ENCODE measurements at places on chromosomes 12 and 14.

DNA sequence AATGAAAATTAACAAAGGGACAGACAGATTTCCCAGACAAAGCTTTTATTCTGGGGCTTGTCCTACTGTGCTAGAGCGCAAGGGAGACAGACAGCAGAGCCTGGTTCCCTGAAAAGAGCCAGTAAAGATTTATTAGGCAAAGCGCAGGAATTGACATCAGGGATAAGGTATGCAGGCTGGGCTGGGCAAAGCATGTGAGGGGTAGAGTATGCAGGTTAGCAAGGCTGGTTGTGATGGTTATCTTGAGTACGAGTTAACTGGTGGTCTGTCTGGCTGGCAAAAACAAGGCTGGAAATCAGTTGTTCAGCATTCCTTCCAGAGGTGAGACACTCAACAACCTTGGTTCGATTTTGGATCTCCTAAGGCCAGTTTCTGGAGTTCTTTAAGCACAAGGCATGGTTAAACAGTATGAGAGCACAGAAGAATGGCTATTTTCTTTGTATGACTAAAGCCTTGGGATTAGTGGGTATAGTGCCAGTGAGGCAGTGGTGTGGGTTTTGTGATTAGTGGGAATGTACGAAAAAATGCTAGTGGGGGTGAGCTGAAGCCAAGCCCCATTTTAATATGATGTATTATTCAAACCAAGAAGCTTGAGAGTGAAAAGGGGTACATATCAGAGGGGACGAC is 30.9 kb downstream of the BTBD7 start:
- DNase-seq = no peak
- no peak overlapping the region for H3K27ac ChIP-seq
- H3K4me1 ChIP-seq = no peaks in the 10 kb centered on the region
- H3K27me3 ChIP-seq = no peaks in the 10 kb centered on the region
- H3K4me3 ChIP-seq = no peak overlapping the region

DNA sequence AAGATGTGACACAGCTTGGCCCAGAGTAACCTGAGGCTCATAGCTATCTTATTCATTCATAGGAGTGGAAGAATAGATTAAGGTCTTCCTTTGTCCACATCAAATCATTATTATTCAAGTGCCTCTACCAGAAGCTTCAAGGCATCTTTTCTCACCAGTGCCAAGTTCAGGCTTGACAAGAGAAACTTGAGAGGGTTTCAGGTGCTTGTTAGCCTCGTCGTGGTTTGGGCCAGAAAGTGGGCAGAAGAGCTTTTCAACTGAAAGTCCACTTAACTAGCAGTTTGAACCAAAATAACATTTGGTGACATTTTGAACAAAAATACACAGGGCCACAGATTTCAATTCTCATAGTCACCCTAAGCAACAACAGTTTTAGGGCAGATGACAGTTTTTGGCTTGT is 1184.2 kb downstream of the FLRT2 start:
- H3K4me3 ChIP-seq = no peak overlapping the region
- no peak for DNase-seq
- no peak overlapping the region for H3K27ac ChIP-seq

DNA sequence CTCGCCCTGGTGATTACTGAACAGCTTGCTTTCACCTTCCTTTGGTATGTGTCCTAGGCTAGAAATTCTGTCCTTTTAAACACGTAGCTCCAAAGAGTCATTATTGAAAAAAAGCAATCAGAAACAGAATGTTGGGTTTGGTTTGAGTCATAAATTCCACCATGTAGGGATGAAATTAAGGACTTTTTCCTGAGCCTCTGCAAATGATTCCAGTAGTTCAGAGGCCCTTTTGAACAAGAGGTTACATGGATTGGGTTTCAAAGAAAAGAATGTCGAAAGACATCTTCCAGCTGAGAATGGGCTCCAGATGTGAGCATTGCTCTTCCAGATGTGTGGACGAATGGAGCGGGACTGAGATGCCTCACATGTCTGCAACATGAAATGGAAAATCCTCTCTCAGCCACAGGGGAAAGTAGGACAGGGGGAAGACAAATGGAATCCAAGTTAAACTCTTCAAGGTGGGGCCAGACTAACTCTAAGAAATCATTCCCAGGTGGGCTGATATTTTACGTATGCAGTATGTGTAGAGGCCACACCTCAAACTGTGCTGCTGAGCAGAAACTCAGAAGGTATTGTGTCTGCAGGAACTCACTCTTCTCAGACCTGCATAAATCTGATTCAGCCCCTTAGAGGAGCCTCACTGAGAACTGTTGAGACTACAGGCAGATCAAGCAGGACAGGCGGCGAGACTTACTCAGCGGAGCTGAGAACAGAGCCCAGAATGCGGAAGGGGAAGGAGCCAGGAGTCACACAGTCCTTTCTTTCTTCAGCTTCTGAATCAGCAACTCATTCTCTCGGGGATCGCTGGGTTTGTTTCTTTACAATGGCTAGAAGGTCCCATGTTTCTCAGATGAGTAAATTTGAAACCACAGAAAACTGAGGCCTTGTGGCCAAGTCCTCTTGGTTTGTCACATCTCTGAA is 23.3 kb upstream of the EMP1 start:
- no peaks in the 10 kb centered on the region for H3K27me3 ChIP-seq
- no peaks in the 10 kb centered on the region for H3K36me3 ChIP-seq
- H3K4me3 ChIP-seq = no peak overlapping the region
- DNase-seq = peak; percentile 67
- peak overlapping the region; percentile 70 for H3K27ac ChIP-seq

- no peak overlapping the region for H3K4me3 ChIP-seq
- DNase-seq = no peak
- no peak overlapping the region for H3K27ac ChIP-seq
- no peaks in the 10 kb centered on the region for H3K27me3 ChIP-seq
- H3K36me3 ChIP-seq = no peaks in the 10 kb centered on the region
Measured at GRCh38 chr14:27553790-27554189, 956.0 kb upstream of the NOVA1 start.

- no peaks in the 10 kb centered on the region for H3K27me3 ChIP-seq
- H3K27ac ChIP-seq = peak overlapping the region; percentile 62
- no peaks in the 10 kb centered on the region for H3K4me1 ChIP-seq
- peak overlapping the region; percentile 9 for H3K4me3 ChIP-seq
Measured at GRCh38 chr14:100165831-100166440, 6.5 kb upstream of the DEGS2 start.

- no peaks in the 10 kb centered on the region for H3K27me3 ChIP-seq
- no peak overlapping the region for H3K27ac ChIP-seq
- no peaks in the 10 kb centered on the region for H3K36me3 ChIP-seq
- no peaks in the 10 kb centered on the region for H3K4me1 ChIP-seq
- no peak for DNase-seq
- H3K4me3 ChIP-seq = no peak overlapping the region
Measured at GRCh38 chr14:33393231-33393894, 454.7 kb downstream of the NPAS3 start.

GRCh38 chr12:83318386-83319098 is 631.8 kb downstream of the TMTC2 start:
- DNase-seq = no peak
- H3K4me3 ChIP-seq = no peak overlapping the region
- no peaks in the 10 kb centered on the region for H3K36me3 ChIP-seq
- no peak overlapping the region for H3K27ac ChIP-seq

- no peaks in the 10 kb centered on the region for H3K27me3 ChIP-seq
- no peaks in the 10 kb centered on the region for H3K4me1 ChIP-seq
- H3K27ac ChIP-seq = no peak overlapping the region
- H3K36me3 ChIP-seq = no peaks in the 10 kb centered on the region
Measured at GRCh38 chr12:40587421-40587820, 104.8 kb upstream of the CNTN1 start.

GRCh38 chr12:57250541-57250940 is 446 bp downstream of the STAC3 start:
- H3K4me1 ChIP-seq = no peaks in the 10 kb centered on the region
- no peak for DNase-seq
- no peaks in the 10 kb centered on the region for H3K27me3 ChIP-seq
- no peaks in the 10 kb centered on the region for H3K36me3 ChIP-seq

DNA sequence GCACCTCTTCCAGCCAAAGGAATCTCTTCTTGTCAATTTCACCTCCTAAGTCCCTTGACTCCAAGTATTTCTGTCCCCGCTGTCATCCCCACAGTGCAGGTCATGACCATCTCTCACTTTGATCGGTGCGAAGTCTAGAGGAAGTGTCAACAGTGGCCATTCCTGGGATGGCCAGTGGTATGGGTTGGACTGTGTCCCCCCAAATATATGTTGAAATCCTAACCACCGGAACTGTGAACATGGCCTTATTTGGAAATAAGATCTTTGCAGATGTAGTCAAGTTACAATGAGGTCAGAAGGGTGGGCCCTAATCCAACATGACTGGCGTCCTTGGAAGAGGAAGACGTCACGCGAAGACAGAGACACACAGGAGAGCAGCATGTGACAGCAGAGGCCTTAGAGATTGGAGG is 155.9 kb upstream of the PRMT8 start:
- no peaks in the 10 kb centered on the region for H3K4me1 ChIP-seq
- no peak for DNase-seq
- H3K4me3 ChIP-seq = no peak overlapping the region
- H3K27ac ChIP-seq = no peak overlapping the region

GRCh38 chr14:89444044-89444443 is 27.0 kb upstream of the FOXN3 start:
- no peak overlapping the region for H3K27ac ChIP-seq
- H3K4me1 ChIP-seq = no peaks in the 10 kb centered on the region
- H3K4me3 ChIP-seq = no peak overlapping the region
- H3K36me3 ChIP-seq = no peaks in the 10 kb centered on the region
- no peaks in the 10 kb centered on the region for H3K27me3 ChIP-seq

DNA sequence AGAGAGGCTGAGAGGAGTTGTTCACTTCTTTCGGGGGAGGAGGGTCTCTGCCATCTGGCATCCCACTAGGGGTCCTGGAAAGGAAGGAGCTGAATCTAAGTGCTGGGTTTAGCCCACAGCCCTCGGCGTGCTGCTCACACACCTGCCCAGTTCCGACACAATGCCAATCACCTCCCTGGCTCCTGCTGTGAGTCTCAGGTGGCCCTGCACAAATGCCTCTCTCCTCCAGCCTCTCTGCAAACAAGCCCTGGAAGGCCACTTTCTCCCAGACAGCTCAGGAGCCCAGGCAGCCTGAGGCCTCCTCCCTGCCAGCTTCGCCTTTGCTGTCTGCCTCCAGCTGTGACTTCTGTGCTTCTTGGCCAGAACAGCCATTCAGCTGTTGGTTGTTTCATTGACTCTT is 51.2 kb downstream of the SMIM41 start:
- H3K4me3 ChIP-seq = no peak overlapping the region
- H3K27ac ChIP-seq = no peak overlapping the region
- no peak for DNase-seq

DNA sequence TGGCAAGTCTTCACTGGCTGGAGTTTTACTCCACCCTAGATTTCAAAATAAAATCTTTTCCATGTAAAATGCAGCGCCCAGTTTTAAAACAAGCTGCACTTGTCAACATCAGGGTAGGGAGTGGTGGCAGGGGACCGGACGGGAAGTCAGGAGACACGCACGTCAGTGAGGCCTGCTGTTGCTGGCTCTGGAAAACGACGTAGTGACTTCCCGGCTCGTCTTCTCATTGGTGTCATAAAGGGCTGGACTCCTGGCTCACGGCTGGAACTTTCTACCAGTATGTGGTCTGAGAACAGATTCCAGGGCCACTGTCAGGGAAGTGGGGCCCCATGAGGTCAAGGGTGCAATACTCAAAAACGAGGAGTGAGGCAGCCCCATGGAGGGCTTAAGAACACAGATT is 64.2 kb upstream of the FOXN3 start:
- no peaks in the 10 kb centered on the region for H3K36me3 ChIP-seq
- no peaks in the 10 kb centered on the region for H3K4me1 ChIP-seq
- H3K4me3 ChIP-seq = no peak overlapping the region
- DNase-seq = no peak
- no peak overlapping the region for H3K27ac ChIP-seq

DNA sequence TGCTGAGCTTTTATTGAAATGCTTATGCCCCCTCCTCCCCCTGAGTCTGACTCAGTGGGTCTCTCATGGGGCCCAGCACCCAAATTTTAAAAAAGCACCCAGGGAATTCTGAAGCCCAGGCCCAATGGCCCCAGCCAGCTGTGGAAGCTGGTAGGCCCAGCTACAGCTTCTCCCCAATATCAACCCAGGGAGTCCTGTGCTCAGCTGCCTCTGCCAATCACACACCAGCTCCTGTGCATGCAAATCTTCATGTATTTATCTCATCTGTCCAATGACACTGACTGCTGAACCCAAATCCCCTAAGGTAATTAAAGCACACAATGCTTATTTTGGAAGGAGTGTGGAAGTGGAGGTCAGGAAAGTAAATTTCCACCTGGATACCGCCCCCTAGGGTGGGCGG is 76.3 kb downstream of the CCDC88C start:
- H3K4me1 ChIP-seq = no peaks in the 10 kb centered on the region
- no peak overlapping the region for H3K27ac ChIP-seq
- H3K4me3 ChIP-seq = no peak overlapping the region
- DNase-seq = no peak

DNA sequence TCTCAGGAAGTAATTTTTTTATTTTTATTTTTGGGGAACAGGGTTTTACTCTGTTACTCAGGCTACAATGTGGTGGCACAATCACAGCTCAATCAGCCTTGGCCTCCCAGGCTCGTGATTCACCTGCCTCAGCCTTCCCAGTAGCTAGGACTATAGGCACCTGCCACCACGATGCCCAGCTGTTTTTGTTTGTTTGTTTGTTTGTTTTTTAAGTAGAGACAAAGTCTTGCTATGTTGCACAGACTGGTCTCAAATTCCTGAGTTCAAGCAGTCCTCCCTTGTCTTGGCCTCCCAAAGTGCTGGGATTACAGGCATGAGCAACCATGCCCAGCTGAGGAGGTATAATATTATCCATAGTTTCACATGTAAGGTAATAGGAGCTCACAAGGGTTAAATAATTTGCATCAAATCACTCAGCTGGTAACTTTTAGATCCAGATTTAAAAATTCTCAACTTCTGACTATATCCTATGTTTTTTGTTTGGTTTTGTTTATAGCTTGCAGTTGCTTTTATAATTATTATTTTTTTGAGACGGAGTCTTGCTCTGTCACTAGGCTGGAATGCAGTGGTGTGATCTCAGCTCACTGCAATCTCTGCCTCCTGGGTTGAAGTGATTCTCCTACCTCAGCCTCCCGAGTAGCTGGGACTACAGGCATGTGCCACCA is 629.3 kb downstream of the DIO2 start:
- H3K27ac ChIP-seq = no peak overlapping the region
- no peaks in the 10 kb centered on the region for H3K4me1 ChIP-seq
- no peak overlapping the region for H3K4me3 ChIP-seq
- no peaks in the 10 kb centered on the region for H3K27me3 ChIP-seq
- no peak for DNase-seq
- H3K36me3 ChIP-seq = no peaks in the 10 kb centered on the region

DNA sequence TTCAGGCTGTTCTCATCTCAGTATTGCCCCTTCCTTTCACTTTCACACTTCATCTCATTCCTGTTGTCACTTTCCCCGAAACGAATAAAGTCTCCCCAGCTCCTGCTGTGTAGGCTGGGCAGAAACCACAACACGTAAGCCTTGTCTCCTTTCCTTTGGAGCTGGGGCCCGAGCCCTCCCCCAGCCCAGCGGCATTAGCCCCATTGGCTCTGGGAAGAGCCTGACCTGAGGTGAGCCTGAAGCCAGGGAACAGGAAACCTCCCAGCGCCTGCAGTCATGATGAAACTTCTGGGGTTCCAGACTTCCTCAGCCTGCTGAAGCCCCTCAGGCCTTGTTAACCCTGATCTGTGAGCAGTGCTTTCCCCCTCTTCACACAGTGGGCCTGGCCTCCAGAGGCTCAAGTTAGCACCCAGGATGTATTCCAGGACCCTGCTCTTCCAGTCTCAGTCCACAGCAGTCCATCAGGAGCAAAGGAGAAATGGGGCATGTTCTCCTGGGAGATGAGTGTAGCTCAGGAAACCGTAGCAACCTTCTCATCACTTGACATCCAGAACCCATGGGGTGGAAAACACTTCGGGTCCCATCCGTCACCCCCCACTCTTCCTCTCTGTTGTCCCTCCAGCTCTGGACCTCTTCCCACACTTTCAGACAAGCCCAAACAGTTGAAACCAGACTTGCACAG is 21.8 kb downstream of the VASH1 start:
- H3K27me3 ChIP-seq = no peaks in the 10 kb centered on the region
- no peaks in the 10 kb centered on the region for H3K36me3 ChIP-seq
- H3K4me1 ChIP-seq = no peaks in the 10 kb centered on the region
- no peak for DNase-seq
